GM12878 (cell line): ENCODE measurements at places on chromosomes 12 and 14.

GRCh38 chr12:29519585-29520182, 22.2 kb upstream of the OVCH1 start:
- DNase-seq = no peak

- no peak for DNase-seq
Observed at GRCh38 chr12:100442403-100442802, 31.3 kb upstream of the NR1H4 start.

DNA sequence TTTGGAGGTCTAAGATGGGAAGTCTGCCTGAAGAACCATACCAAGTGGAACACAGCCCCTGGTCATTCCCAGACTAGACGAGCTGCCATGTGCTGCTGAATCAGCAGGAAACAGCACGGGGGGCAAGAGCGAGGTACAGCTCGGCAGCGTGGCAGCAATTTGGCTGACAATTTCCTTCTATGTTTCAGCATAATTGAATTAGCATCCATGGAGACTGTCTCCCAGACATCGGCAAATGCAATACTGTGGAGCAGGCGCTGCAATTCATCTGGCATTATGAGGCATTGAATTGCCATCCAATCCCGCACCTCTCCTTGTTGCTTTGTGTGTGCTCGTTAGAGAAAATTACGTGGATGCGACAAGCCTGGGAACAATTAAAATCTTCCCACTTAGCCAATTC, 46.0 kb upstream of the CCDC60 start:
- no peak for DNase-seq

- DNase-seq = no peak
Observed at GRCh38 chr12:101878243-101878821, 952 bp downstream of the DRAM1 start.

DNA sequence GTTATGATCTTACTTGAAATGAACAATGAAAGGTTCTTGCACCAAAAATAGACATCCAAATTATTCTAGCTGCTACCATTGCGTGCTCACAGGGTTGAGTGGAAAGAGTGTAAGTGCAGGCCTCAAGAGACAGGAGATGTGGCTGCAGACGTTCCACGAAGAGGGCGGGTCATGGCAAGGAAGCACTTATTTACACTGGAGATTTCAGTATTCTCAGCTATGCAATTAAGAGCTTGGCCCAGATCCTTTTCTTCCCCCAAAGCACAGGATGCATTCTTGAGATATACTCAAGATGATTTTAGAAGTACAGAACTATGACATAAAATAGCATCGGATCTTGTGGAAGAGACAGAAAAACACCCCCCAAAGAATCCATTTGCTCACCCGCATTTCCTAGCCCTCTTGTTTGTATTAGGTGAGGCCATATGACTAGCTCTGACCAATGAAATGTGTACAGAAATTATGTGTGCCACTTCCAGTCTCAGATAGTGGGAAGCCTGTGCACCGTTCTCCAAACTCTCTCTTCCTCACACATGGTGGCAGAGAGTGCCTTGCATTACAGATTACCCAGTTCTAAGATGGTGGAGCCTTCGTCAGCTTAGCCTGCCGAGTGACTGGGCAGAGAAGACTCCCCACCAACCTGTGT, 261.4 kb downstream of the TTC8 start:
- no peak for DNase-seq

- DNase-seq = no peak
Observed at GRCh38 chr12:104357421-104357952, 53.9 kb downstream of the EID3 start.

GRCh38 chr12:93780101-93780641, 103.0 kb downstream of the CRADD start:
- DNase-seq = no peak

DNA sequence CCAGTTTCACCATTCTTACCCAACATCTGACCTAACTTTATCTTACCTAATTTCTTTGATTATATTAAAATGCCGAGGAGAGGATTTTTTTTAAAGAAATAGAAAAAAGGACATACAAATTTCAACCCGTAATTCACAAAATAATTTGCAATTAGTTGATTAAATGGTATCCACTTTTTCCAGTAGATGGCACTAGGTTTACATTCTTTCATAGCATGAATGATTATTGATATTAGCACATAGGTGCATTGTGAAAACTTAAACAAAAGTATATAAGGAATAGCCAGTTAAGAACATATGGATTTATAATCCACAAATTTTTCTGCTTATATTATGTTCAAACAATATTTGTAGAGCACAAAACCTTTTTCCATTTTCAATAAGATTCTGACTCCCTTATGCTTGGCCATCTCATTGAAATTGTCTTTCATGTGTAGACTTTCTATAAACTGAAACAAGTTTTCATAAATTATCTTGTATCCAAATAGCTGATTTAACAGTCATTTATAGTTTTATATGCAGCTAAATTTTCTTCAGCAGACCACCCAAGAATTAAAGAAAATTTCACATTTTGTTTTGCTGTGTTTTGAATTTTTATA, 35.3 kb downstream of the MSRB3 start:
- DNase-seq = no peak

- no peak for DNase-seq
Observed at GRCh38 chr12:130988261-130988660, 34.6 kb downstream of the ADGRD1 start.

DNA sequence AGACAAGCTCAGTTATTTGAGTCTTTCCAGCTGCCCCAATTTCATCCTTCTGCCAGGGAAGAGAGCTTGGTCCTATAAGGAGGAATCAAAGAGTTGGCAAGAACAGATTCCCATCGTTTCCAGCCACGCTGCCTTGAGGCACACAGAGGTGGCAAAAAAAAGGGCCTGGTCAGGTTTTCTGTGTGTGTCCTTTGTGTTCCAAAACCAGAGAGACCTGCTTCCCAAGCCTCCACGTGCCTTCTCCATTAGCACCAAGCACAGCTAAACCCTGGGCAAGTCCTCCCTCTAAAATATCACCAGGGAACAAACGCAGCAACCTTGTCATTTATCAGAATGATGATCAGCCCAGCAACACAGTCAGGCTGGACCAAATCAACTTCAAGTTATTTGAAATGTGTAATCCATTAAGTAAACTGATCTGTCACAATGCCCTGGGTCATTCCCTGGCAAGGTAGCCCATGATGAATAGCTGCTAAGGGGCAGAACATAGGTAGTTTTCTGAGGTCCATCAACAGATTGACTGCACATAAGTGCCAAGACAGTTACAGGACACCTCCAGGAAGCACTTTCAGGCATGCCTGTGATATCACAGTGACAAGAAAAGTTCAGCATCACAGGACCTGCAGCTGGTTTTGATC, 28.6 kb upstream of the C12orf42 start:
- no peak for DNase-seq

- no peak for DNase-seq
Observed at GRCh38 chr12:30896461-30896860, 30.1 kb upstream of the TSPAN11 start.

GRCh38 chr12:78018939-78019338, 188.2 kb downstream of the NAV3 start:
- DNase-seq = no peak

DNA sequence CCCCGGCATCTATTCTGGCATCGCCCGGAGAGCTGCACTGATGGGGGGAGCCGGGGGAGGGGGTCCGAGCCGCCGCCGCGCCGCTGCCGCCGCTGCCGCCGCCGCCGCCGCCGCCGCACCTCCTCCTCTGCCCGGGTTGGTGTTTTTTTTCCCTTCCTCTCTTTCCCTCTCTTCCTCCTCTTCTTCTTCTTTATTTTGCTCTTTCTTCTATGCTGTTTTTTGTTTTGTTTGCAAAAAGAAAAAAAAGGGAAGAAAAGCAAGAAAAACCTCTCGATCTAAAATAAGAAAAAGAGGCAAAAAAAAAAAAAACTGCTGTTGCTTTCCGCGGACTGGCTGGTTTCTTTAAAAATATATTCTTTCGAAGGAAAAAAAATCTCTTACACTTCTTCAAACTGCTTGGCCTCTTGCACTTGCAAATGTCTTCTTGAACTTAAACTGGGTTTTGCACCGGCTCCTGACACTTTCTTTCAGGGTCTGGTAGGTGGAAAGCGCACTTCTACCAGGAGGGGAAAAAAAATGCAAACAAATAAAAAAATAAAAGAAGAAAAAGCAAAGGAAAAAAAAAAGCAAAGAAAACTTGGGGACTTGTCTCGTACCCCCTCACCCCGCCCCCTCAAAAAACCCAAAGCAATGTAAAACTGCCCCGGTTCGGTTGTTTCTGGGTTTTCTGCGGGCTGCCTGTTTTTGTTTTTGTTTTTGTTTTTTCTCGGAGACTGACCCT, 616 bp downstream of the BCL11B start:
- no peak for DNase-seq

DNA sequence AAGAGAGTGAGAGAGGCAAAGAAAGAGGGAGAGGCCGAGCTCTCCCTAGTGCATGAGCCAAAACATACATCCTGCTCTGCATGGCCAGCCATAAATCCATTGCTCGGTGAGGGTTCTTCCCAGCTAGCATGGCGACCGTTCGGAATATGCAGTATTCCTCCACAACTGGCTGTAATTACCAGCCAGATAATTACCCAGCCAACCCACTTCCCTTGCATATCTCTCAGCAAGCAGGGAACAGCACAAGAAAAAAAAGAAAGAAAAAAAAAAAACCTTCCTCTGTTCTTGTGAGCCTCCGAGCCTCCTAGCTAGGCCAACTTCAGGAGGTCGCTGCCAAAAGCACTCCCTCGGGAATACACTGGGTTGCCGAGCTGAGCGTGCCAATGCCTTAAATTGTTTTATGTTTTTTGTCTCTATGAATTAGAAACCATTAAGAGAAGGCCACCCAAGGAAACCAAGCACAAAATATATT, 567.9 kb downstream of the MED13L start:
- DNase-seq = no peak

DNA sequence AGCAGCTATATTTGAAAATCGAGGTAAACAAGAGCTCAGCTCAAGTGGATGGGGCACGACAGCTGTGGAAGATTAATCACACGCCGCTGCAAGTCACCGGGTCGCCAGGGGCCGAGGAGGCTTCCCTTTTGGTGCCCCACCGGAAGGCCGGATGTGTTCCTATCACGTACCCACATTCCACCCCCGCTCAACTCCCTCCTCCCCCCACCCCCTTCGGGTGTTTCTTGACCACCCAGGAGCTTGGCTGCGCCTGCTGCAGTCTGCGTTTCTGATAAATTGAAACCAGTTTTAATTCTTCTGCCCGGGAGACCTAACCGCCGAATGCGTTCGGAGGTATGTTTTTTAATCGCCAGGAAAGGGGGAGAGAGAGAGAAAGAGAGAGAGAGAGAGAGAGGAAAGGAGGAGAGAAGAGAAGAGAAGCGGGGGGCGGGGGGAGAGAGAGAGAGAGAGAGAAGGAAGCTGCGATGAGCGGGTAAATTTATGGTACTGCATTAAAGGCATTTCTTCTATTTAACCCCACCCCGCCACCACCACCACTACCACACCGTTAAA, 1.8 kb downstream of the SLC8A3 start:
- no peak for DNase-seq

DNA sequence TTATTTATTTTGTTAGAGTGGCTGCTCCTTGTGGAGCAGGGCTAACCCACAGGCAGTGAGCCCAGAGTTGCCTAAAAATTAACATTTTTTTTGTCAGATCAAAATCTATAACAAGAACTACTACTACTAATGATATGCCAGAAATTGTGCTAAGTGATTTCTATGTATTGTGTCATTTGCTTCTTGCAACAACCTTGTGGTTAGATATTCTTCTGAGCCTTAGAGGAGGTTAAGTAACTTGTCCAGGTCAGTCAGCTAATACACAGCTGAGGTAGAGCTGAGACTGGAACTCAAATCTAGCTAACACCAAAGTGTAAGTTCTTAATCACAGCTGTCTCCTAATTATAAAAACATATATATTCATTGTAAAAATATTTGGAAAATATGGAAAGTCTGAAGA, 29.8 kb downstream of the CFL2 start:
- DNase-seq = no peak

GRCh38 chr12:113185180-113186032, at the start of the genes DDX54 and RITA1:
Gene DDX54 (minus strand): TSS chr12:113185478. CDS start chr12:113185451, 27 bp downstream.
Gene RITA1 (plus strand): TSS chr12:113185721. CDS start chr12:113186747, 1,026 bp downstream.
- DNase-seq = no peak

- no peak for DNase-seq
Observed at GRCh38 chr14:95769976-95770375, 56.1 kb upstream of the TCL1A start.

- DNase-seq = no peak
Observed at GRCh38 chr12:20142316-20142715, 226.0 kb upstream of the PDE3A start.
